Cardiac fibroblast (primary cell): ENCODE measurements at places on chromosomes 5 and 9.

- DNase-seq: peak; percentile 12
Observed at GRCh38 chr9:85959955-85960354, 19.0 kb downstream of the NAA35 start.

GRCh38 chr5:24363789-24364481 is 280.8 kb downstream of the CDH10 start:
- DNase-seq: no peak

DNA sequence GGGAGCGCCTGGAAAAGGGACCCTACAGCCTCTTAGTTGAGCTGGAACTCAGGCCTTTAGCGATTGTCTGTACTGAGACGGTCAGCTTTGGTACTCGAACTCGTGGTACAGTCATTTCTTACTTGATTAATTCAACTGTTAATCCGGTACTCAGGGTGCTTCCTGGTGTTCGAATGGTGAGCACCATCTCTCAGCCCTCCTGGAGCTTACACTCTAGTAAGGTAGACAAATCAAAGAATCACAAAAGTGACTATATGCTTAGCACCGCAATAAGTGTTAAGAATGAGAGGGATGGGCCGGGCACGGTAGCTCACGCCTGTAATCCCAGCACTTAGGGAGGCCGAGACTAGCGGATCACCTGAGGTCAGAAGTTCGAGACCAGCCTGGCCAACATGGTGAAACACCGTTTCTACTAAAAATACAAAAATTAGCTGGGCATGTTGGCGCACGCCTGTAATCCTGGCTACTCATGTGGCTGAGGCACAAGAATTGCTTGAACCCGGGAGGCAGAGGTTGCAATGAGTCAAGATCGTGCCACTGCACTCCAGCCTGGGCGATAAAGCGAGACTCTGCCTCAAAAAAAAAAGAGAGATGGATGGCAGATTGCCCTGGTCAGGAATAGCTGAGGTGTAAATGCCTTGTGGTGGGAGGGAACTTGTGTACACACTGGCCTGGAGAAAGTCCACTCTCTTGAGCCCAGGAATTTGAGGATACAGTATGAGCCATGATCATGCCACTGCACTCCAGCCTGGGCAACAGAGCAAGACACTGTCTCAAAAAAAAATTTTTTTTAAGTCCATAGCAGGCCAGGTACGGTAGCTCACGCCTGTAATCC is 981 bp downstream of the TCOF1 start:
- no peak for DNase-seq

- no peak for DNase-seq
Observed at GRCh38 chr9:107833295-107833694, 343.7 kb upstream of the KLF4 start.

- no peak for DNase-seq
Observed at GRCh38 chr9:529731-530130, 311.8 kb upstream of the DMRT1 start.

- no peak for DNase-seq
Observed at GRCh38 chr5:150057052-150057451, 29.3 kb downstream of the CSF1R start.

DNA sequence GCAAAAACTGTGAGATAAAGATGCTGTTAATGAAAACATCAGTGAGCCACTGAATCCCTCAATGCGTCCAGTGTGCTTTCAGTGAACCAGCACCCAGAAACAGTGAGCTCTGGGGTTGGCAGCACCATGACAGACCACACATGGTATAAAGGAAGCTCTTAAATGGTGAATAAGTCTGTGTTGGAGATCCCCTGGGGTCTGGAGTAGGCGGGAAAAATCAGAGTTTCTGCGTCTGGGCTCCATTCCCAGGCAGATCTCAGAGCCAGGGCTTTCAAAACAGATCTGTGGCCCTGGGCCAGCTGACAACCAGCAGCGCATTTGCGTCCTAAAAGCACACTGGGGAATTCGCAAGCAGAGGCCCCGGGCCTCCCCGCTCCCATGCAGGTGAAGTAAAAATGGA is 233.5 kb downstream of the FRMD3 start:
- peak; percentile 98 for DNase-seq

DNA sequence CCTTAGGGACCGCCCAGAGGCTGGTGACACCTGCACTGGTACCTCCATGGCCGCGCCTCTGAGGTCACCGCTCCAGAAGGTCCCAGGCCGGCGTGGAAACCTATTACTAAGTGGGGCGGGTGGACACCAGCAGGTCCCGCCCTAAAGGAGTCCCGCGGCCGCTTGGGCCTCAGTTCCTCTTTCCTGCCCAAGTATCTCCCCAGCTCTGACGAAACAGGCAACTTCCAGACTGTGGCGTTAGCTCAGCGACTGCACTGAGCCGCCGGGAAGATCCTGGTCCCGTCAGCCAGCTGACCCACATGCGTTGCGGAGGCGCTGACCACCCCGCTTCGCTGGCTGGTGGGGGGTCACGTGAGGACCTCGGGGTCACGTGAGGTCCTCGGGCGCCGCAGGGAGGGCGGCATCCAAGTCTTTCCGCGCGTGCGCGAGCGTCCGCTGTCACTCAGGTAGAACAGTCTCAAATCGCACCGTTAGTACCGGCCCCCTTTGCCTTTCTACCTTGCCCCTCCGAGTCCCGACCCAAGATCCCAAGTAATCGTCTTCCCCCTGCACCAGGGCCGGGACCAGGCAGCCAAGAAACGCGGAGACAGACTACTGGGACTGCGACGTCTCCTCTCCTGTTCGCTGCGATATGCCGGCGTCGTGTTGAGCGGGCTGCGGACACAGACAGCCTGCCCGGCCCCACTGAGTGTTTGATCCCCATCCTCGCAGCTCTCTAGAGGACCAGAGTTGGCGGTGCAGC is 53.7 kb upstream of the KDM4C start:
- DNase-seq: peak; percentile 75

GRCh38 chr9:115167175-115167574 is 49.2 kb upstream of the TNC start:
- peak; percentile 39 for DNase-seq
